Cortex of kidney (tissue), 1 donor: ENCODE measurements at places on chromosomes 2 and 18.

DNA sequence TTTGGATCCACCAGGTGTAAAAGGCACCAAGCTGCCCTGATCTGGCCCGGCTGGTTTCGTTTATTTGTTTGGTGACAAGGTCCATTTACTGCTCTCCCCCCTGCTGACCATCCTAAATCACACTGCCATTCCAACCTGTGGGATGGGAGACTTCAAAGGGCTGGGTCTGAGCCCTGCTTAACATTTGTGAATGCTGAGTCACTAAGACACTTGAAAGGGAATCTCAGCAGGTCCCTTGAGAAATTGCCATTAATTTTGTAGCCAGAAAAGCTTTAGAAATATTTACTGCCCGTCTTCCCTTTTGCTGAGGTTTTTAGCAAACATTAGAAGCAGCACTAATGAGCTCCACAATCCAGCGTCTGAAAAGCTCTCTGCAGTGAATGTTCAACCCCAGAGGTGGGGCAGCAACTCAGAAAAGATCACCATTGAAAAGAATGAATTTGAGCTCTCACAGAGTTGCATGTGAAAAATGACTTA is 133.8 kb downstream of the ARL4C start:
- no peak for DNase-seq

- DNase-seq, result no peak
These were observed 232.3 kb downstream of the OSR1 start for GRCh38 chr2:19125901-19126680.

- DNase-seq, result no peak
These were observed 411.1 kb downstream of the NRXN1 start for GRCh38 chr2:50620783-50621182.

DNA sequence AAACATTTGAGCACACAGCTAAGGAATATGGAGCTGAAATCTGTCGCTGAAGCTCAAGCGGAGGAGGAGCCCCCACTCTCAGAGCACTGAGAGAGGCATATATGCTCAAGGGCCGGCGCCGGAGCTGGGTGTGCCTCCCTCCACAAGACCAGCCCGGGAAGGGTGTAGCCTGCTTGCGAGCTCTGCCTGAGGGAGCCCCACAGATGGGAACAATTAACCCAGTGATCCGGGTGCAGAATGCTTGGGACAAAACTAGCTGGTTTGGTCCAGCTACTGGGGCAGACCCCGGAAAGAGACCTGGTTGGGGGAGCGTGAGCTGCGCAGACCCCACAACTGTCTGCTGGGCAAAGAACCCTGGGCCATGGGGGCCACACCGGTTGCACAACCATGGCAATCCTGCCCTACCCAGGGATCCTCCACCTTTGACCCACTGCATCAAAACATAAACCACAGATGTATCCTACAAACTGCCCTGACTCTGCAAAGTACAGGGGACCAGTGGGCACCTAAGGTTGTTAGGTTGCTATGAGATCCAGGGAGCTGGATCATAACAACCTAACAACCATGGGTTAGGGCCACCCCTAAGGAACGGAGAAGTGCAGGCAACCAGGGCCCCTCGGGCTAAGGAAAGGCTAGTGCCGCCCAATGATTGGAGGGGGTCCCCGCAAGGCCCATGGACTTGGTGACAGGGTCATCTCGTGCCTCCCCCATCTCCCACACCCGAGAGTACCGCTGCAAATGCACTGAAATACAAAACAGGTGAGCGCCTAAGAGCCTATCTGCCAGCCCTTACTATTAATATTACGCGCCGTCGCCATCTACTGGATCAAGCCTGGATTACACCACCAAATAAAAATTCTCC is 53.4 kb upstream of the SCN1A start:
- no peak for DNase-seq

GRCh38 chr18:21777814-21778213 is 37.2 kb downstream of the MIB1 start:
- no peak for DNase-seq

DNA sequence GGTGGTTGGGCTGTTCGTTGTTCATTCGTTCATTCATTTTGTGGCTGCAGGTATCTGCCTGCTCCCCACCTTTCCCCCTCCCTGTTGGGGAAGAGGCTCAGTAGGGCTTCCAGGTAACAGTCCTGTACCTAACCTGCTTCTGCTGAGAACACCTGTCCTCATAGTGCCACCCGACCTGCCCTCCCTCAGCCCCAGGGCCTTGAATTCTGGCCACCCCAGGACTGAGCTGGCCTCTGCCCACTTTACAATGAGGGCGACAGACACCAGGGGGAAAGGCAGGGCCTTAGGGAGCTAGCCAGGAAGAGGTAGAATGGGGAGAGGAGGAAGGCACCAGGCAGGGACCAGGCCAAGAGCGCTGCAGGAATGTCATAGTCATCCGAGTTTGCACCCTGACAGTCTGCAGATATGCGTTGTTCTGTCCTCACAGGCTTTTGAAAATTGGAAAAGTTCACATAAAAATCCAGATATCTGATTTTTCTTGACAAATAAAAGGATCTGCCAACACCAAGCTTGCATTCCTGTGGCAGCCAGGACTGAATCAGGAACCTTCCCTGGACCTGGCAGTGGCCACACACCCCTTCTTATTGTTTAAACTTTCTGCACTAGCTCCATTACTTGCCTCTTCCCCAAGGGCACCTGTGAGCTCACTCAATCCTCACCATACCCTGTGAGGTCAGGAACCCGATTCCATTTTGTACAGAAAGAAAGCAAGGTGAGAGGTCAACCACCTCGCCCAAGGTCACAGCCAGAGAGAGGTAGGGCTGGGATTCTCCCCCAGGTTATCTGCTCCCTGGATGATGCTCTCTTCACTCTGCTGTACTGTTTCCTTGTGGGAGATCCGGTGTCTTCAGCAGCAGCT is 35.3 kb upstream of the MRPL33 start:
- DNase-seq, result no peak

GRCh38 chr2:17517481-17518211 is 594 bp downstream of the RAD51AP2 start:
- no peak for DNase-seq

DNA sequence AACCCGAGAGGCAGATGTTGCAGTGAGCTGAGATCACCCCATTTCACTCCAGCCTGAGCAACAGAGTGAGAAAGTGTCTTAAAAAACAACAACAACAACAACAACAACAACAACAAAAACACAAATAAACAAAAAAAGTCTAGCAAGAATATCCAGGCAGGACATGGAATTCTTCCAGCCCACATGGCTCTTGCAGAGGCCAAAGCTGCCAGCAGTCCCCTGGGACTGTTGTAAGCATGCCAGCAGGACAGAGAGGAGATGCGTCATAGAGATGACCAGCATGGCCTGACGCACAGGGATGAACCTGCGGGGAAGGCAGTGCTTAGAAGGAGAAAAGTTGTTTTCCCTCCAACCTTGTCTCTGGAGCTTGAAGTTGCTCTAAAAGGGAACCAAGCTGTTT is 182.3 kb upstream of the PGAP1 start:
- DNase-seq, result no peak

- DNase-seq, result no peak
These were observed 14.8 kb upstream of the COLEC12 start for GRCh38 chr18:515156-515815.

GRCh38 chr2:231272991-231273390 is 74.6 kb downstream of the ARMC9 start:
- DNase-seq, result no peak

GRCh38 chr2:120204022-120204405 is 19.2 kb downstream of the TMEM185B start:
- DNase-seq, result no peak

DNA sequence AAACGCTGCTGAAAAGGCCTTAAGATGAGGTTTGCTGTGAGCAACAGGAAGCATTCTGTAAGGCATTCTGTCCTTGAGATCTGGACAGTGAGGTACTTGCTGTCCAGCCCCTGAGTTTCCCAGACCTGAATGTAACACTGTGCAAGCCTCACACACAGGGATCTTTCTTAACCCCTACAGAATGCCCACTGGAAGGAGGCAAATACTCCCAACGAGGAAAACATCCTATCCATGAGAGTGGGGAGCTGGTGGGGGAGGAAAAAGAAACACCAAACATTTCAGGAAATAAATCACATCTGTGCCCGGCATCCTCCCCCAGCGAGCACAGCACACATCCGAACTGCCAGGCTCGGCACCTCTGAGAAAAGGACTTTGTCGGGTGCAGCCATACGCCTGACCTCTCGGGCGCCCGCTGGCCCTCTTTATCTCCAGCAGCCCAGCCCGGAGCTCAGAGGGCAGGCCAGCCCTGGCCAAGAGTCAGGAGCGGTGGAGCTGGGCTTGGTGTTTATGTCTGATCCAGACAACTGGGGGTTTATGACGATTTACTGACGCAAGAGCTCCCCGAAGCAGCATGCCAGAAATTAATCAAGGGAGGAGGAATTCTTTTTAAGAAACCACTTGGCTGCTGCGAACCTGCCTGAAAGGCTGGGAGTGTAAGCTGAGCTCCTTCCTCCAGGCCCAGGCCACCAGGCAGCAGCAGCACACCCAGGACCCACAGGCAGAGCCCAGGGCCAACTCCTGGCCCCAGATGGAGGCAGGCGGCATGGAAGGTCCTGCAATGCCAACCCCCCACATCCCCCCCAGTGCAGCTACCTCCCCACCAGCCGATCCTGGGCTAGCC is 72.2 kb downstream of the HDAC4 start:
- DNase-seq, result no peak

- no peak for DNase-seq
These were observed 73.3 kb downstream of the PIK3C3 start for GRCh38 chr18:42028247-42028832.

GRCh38 chr2:167100506-167100905 is 212.2 kb downstream of the XIRP2 start:
- DNase-seq, result no peak

DNA sequence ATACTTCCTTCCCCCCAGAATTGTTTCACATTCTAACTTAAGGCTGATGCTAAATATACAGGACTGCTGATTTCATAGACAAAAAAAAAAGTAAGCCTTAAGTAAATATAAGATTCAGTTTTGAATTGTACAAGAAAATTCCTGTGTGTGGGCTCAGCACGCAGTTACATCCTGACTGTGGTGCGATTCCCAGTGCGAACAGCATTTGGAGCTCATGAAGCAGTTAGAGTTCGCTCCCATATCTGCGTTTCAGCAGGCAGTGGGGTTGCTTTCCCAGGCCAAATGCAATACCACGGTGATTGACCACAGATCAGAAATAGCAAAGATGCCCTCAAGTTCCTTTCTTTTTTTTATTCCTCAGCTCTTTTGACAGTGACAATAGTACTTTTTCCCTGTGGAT is 75.6 kb downstream of the SATB2 start:
- DNase-seq, result no peak

GRCh38 chr2:233458826-233459225 is 104.5 kb downstream of the DGKD start:
- no peak for DNase-seq

- DNase-seq, result no peak
These were observed 419.7 kb upstream of the ZEB2 start for GRCh38 chr2:144939590-144939989.

GRCh38 chr2:134148843-134149472 is 104.9 kb upstream of the MGAT5 start:
- no peak for DNase-seq

DNA sequence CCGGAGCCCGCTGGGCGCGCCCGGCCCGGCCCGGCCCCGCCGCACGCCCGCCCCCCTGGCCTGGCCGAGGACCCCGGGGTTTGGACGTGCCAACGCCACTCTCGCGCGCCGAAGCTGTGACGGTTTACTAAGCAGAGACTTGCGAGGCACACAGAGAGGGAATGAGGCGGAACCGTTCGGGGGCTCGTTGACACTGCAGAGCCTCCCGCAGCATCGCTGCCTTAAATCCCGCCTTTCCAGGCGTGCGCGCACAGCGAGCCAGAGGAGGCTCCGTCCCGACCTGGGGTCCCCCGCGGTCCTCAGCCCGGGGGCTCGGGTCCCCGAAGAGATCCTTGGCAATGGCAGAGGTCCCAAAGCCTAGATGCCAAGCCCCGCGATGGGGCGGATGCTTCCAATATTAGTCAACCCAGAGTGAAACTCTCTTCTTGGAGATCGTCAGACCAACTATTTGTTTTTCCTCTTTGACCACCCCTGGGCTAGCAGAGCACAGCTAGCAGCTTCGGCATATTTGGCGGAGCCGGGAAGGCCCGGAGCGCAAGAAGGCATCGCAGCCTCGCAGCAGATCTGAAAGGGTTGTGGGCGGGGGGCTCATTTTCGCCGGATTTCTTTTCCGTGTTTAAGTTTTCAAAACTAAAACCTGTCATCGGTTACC is at the start of gene ZNF385B:
Gene ZNF385B, minus strand, starts transcription at position 197 of the 652 bp plus-strand sequence.
- no peak for DNase-seq

GRCh38 chr2:123502931-123503330 is 522.2 kb upstream of the CNTNAP5 start:
- DNase-seq, result no peak

DNA sequence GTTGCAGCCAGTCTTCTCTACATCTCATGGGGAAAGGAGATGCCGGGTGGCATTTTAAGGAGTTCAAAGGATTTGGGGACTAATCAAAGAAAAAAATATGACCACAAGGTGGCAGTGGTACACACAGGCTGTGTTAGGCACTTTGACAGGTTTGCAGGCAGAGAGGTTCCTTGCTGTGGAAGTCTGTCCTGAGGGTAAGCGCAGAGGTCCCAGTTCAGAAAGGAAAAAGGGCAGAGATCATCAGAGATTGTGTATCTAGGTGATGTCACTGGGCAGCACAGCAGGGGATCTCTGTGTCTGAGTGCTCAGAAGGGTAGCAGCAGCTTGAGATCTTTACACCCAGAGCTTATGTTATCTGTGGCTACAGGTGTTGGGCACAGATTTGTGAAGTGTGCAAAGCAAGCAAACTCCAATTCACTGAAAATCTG is 231.4 kb downstream of the LRRTM1 start:
- no peak for DNase-seq

GRCh38 chr2:1884933-1885580 is 140.7 kb upstream of the PXDN start:
- no peak for DNase-seq

GRCh38 chr2:62221141-62221540 is 25.2 kb downstream of the B3GNT2 start:
- DNase-seq, result no peak

- DNase-seq, result no peak
These were observed 180.1 kb upstream of the APCDD1 start for GRCh38 chr18:10274301-10274700.

- DNase-seq, result no peak
These were observed 190.1 kb downstream of the TTC32 start for GRCh38 chr2:19711470-19712372.
